ENCODE measurements at places on chromosomes 13 and 19. TPM values are rescaled to one million over a fixed set of nuclear protein-coding genes. Genes with fewer than 3 reads are reported as not detected.

IFNL1 gene
- polyA plus RNA-seq, result not detected

SLC6A16 gene
- polyA plus RNA-seq, result 0.18 TPM

DNA sequence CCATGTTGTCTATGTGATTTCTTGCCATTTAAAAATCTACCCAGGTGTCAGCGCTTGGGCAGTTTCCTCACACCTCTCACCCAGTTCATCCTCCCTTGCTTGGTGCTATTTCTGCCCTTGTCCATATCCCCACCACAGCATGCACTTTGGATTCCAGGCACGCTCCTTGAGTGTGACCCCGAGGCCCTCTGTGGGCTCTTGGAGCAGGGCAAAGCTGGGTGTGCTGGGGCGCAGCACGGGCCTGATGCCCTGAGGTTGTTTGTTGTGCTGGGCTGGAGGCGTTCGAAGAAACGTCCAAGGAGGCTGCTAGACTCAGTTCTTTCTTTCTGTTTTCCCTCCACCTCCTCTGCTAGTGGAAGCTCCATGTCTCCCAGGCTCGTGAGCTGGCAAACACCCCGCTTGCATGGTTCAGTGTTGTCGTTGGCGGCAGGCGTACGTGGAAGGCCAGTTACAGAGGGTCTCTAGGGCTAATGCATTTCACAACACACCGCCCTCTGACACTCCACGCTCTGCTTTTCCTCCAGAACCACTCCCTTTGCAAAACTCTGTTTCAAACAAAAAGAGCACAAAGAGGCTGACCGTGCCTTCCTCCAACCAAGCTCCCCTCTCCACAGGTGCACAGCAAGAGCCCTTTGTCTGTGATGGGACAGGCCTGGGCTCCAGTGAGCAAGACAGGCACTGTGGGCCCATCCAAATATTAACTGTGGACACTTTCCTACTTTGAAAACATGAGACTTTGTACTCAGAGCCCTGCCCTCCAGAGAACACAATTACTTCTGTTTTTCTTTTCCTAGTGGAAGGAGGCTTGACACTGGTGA, 117.7 kb upstream of the GJB6 start:
- no peak for DNase-seq

- no peak for DNase-seq
Observed at GRCh38 chr13:85333506-85334020, 465.7 kb downstream of the SLITRK6 start.

GRCh38 chr19:55550321-55550650, 4.9 kb upstream of the SBK3 start:
- DNase-seq, result no peak
